G401 (cell line): ENCODE measurements at places on chromosomes 16 and 17.

DNA sequence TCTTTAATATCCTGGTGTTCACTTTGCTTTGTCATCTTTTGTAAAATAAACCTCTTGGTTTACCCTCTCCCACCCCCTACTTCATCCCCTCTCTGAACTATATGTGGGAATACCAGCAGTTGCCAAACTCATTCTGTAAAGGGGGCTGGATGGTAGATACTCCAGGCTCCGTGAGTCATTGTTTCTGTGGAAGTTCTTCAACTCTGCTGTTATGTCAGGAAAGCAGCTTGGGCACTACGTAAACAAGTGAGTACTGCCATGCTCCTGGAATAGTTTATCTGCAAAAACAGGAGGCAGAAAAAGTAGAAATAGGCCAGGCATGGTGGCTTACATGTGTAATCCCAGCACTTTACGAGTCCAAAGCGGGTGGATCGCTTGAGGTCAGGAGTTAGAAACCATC is 17.6 kb downstream of the MVP start:
- DNase-seq = no peak

DNA sequence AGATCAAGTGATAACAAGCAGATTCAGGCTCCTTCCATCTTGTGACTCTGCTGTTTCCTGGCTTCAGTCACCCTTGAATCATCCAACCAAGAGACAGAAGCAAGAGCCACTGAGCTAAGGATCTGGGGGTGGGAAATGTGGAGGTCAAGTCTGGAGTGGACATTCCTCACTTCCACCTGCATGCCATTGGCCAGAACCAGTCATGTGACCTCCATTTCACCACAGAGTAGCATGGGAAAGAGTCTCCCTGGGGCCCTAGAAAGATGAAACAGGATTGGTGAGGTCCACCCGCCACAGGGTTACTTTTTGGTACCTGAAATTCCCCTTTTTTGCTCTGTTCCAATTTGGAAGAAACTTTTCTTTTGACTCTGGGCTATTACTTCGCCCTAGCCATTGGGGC is 1006.0 kb upstream of the EEF2KMT start:
- DNase-seq = no peak

GRCh38 chr16:73140929-73141328 is 93.0 kb upstream of the ZFHX3 start:
- DNase-seq = no peak

DNA sequence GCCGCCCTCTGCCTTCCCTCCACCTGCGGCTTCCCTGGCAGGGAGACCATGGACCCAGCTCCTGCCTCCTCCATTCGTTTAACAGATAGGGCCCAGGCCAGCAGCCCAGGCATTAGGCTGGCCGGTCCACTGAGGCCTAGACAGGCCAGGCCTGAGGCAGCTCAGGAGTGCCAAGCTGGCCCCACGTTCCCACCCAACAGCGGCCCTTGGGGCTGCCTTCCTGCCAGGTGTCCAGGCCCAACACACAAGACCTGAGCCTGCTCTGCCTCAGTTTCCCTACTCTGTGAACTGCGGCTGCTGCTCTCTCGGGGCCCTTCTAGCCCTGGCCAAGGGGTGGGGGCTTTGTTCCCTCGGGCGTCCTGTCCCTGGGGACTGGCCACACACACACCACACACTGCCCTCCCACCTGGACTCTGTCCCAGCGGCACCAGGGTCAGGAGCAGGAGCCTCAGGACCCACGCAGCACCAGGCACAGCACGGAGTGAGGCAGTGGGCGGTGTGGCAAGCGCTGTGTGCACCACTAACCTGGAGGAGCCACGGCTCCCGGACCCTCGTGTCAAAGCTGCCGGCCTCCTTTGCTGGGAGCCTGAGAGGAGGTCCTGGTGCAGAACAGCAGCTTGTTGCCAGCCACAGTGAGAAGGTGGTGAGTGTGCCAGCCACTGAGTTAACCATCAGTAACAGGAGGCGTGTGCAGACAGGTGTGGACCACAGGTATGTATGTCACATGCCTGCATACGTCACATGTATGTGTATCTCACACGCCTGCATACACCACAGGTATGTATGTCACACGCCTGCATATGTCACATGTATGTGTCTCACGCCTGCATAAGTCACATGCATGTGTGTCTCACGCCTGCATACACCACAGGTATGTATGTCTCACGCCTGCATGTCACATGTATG is 14.6 kb upstream of the CDH15 start:
- DNase-seq = no peak

DNA sequence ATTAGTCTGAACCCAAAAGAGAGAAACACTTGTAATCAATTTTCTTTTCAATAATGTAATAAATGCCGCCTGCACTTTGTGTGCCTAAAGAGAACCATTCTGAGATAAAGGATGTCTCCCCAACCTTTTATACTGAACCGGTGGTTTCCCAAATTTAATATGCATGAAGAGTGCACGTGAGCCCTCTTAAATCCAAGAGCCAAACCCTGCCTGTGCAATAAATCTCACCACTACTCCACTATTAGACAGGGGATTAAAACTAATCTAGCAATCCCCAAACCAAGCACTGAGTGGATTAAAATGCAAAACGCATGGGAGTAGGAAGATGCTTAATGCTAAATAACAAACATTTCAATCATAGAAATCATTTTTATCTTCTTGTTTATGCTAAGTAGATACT is 351.0 kb upstream of the PSMD7 start:
- DNase-seq = no peak

DNA sequence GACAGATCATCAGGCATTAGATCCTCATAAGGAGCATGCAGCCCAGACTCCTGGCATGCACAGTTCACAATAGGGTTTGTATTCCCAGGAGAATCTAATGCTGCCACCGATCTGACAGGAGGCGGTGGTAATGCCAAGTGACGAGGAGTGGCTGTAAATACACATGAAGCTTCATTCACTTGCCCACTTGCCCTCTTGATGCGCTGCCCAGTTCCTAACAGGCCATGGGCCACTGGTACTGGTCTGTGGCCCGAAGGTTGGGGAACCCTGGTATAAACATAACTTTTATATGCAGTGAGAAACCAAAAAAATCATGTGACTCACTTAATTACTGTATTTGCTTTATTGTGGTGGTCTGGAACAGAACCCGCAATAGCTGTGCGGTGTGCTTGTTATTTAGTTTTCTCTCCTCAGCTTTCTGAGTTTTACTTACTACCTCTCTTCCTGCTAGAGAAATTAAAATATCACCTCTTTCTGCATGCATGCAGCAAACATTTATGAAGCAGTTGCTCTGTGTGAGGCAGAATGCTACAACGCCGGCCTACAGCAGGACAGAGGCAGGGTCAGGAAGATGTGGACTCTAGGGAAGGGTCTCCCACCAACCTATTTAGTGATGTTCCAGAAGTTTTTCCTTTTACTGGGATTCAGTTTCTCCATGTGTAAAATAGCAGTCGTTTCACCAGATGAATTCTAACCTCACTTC is 151.3 kb downstream of the MAF start:
- DNase-seq = no peak
